NCI-H774 (cell line): ENCODE measurements at places on chromosomes 16 and 17.

GRCh38 chr16:67198238-67198734 lies 645 bp upstream of the ELMO3 start:
- DNase-seq, result no peak

DNA sequence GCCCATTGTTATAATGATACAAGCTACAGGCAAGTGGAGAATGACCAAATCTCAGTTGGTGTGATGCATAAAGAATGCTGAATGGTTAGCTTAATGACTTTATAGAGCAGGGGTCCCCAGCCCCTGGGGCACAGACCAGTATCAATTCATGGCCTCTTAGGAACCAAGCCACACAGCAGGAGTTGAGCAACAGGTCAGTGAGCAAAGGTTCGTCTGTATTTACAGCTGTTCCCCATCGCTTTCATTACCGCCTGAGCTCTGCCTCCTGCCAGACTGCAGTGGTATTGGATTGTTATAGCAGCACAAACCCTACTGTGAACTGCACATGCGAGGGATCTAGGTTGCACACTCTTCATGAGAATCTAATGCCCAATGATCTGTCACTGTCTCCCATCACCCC lies 114.0 kb upstream of the ZFHX3 start:
- no peak for DNase-seq

GRCh38 chr17:74343526-74344284 lies 17.7 kb downstream of the KIF19 start:
- DNase-seq, result no peak

DNA sequence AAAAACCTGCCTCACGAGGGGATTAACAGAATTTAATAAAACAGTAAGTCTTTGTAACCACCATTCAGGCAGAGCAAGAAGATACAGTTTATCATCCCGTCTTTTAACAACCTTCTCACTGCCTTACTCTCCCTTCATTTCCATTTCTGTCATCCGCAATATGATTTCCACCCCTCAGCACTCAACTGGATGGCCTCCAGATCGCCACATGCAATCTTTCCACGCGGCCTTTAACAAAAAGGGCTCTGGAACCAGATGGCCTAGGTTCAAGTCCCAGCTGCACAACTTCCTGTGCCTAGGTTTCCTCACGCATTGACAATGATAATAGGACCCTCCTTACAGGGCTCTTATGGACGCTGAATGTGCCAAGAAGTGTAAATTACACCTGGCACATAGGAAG lies 103.6 kb downstream of the GAS7 start:
- no peak for DNase-seq

- DNase-seq, result no peak
Measured at GRCh38 chr16:80996688-80997138, 10.0 kb downstream of the CMC2 start.

DNA sequence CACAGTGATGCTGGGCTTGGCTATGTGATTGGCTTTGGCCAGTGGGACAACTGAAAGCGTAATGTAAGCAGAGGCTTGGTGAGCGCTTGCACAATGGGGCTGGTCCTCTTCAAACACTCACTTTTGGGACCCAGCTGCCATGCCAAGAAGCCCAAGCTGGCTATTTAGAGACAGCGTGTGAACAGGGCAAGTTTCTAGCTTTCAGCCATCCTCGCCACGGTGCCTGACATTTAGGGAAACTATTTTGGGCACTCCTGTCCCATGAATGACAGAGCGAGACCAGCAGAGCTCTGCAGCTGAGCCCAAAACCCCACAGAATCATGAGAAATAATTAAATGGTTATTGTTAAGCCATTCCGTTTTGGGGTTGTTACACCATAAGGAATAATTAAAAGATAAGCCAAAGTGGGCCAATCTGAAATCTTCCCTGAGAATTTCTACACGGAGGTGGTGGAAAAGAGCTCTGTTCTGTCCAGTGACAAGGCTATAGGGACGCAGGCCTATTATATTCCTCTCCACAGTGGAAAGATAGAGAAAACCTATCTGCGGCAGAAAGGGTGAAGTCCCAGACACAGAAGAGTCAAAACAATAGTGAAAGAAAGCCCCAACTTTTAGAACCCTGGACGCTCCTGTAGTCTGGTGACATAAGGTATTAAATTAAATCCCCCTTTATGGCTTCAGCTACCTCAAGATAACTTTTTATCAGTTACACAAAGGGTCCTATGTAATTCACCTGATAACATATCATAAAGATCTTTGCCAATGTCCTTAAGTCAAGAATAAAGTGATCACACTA lies 10.8 kb upstream of the RPRML start:
- no peak for DNase-seq
